HEK293T (cell line): ENCODE measurements at places on chromosomes 13 and 19.

- DNase-seq: no peak
Measured at GRCh38 chr13:113596321-113597200, 12.0 kb downstream of the TFDP1 start.

DNA sequence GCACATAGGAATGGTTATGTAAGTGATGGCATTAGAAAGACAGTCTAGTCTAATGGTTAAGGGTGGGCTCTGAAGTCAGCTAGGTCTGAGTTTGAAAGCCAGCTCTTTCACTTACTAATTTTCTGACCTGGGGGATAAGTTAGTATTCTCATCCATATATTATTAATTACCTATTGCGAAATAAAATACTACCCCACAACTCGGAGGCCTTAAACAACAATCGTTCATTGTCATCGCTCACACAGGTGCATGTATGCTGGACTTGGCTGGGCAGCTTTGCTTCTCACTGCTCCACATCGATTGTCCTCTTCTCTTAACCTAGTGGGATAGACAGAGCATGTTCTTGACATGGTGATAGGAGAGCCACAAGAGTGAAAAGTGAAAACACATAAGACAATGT is 54.7 kb downstream of the TNFSF11 start:
- no peak for DNase-seq

GRCh38 chr13:66659286-66659685 is 570.9 kb downstream of the PCDH9 start:
- no peak for DNase-seq

GRCh38 chr13:97660594-97661260 is 226.8 kb downstream of the RAP2A start:
- DNase-seq: no peak

GRCh38 chr19:1130771-1131717 is 27.2 kb downstream of the GPX4 start:
- DNase-seq: no peak

DNA sequence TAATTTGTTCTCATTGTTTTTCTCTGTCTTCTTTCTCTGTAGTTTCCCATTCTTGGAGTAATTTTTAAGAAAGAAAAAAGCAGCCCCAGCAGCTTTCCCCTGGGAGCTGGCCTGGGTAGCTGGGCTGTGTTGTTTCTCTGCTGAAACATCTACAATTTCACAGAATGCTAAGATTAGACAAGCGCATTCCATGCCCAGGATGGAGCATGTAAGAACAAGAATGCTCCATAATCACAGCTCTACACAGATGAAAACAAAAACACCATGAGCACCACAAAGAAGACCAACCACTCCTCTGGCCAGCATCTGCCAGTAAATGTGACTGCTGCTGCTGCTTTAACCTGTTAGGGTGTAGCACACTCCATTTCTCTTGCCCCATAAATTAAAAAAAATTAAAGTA is 239.2 kb upstream of the SLITRK1 start:
- DNase-seq: no peak

- no peak for DNase-seq
Measured at GRCh38 chr19:7815325-7815724, 14.7 kb upstream of the EVI5L start.

- DNase-seq: peak; percentile 53
Measured at GRCh38 chr19:10517361-10517759, at the start of gene S1PR5. S1PR5 (minus strand) TSS chr19:10517447; CDS start chr19:10515011, 2,436 bp downstream.

GRCh38 chr13:25660996-25661395 is 289.2 kb downstream of the ATP8A2 start:
- no peak for DNase-seq

DNA sequence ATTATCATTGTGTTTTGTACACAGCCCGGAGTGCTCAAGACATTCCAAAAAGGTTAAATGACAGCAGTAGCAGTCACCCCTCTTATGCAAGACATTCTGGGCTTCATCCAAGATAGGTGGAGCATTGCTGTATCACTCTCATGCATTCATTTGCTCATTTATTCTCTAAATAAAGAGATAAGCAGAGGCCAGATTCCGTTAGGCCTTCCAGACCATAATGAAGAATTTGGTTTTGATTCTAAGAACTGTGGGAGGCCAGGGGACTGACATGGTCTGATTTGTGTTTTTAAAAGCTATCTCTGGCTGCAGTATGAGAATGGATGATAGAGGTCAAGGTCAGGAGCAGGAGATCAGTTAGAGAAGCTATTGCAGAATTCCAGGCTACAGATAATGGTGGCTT is 145.8 kb downstream of the KCNRG start:
- no peak for DNase-seq

DNA sequence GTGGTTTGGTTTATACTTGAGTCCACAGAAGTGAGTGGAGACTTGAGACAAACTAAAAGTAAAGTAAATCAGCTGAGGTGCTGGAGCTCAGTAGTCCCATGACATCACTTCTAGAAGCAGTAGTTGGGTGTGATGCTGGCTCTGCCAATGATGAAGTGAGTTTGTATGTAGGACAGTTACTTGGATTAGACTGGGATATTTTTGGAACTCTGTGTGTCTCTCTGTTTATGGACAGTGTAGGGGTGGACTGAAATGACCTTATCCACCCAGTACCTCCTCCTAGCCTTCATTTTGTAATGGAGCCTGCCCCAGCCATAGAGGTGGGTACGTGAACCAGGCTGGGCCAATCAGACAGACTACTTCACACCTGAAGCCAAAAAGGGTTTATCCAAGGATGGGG is 52.2 kb downstream of the POLR1D start:
- DNase-seq: no peak

DNA sequence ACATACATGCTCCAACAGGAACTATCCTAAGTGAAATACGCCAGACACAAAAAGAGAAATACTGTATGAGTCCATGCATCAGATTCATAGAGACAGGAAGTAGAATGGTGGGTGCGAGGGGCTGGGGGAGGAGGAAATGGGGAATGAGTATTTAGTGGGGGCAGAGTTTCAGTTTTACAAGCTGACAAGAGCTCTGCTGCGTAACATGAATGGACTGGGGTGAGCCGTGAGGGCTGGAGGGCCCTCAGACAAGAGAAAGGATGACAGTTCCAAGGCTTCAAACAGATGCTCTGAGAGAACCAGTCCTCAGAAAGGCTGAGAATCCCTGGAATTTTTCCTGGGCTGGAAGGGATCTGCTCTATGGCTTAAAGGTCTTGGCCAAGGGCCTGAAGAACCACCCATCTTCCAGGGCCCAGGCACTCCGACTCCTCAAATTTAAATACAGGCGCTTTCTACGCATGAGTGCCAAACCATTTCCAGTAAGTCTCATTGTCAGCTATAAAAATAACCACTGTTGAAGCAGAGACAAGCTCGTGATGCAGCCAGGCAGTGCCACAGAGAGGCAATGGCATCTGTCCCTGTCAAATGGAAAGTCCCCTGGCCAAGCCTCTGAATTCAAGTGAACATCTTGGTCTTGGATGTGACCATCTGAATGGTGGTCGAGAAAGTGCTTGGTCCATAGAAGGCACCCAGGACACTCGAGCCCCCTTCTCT is 17.5 kb downstream of the KLF2 start:
- DNase-seq: no peak

DNA sequence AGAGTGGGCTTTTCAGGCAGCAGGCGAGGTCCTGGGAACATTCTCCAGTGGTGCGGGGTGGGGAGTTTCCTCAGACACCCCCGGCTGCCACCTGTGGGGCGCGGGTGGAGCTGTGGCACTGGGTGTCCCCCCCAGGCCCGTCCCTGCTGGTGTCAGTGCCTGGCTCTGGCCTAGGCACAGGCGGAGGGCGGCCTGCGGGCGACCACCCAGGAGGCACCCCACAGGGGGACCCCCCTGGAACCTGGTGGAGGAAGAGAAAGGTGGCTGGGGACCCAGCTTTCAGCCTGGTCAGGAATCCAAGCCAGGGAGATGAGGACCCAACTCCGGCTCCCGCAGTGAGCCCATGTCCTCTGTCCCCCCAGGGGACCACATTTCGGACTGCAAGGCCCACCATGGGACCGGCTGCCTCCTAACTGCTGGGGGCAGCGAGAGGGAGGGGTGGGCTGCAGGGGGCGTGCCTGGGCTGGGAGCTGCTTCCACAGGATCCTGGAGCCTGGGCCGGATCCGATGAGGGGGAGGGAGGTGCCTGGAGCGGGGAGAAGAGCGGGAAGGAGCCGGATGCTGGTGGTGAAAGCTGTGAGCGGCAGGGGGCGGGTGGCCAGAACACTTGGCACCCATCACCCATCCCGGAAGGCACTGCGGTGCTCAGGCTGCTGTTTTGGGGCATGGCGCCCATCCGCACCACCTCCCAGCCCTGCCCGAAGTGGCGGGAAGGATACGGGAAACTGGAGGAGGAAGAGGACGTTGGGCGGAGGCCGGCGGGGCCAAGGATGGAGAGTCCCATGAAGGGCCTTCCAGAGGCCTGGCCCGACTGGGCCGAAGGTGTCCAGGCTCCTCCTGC is 5.5 kb upstream of the CTXN1 start:
- no peak for DNase-seq

DNA sequence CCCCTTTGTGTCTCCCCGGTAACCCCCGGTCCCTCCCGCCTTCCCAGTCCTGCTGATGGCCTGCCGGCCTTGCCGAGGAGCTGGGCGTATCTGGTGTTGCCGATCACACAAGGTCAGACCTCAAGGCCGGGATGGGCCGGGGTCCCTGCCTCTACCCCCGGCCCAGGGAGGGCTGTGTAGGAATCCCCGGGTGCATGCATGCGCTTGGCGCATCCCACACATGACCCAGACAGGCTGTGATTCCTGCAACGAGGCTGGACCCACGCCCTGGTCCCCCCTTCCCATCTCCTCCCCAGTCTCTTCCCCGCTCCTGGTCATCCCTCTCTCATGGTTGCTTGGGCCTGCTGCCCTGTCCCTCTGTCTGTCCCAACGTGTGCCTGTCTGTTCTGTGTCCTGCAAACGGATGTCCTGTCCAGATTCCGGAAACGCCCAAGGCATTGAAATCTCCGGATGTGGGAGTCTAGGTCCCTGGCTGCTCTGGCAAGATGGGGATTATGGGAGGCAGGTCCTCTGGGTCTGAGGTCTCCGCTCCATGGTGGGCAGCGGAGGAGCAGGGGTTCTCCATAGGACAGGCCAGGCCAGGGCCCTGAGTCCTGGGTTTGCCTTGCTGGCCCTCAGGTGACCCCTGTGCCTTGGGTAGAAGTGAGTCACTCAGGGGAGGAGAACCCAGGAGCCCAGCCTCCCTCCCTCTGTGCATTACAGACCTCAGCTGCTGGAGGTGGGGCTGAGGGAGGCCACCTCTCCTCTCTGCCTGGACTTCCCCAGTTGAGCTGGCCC is 1.6 kb downstream of the PKN1 start:
- no peak for DNase-seq

DNA sequence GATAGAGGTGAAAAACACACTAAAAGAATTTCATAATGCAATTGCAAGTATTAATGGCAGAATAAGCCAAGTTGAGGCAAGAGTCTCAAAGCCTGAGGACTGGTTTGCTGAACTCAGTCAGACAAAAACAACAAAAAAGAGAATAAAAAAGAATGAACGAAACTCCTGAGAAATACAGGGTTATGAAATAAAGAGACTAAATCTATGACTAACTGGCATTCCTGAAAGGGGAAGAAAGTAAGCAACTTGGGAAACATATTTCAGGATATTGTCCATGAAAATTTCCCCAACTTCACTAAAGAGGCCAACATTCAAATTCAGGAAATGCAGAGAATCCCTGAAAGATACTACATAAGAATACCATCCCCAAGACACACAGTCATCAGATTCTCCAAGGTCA is 47.8 kb downstream of the UBL3 start:
- DNase-seq: no peak

GRCh38 chr13:102039264-102039663 is 362.6 kb downstream of the FGF14 start:
- no peak for DNase-seq

DNA sequence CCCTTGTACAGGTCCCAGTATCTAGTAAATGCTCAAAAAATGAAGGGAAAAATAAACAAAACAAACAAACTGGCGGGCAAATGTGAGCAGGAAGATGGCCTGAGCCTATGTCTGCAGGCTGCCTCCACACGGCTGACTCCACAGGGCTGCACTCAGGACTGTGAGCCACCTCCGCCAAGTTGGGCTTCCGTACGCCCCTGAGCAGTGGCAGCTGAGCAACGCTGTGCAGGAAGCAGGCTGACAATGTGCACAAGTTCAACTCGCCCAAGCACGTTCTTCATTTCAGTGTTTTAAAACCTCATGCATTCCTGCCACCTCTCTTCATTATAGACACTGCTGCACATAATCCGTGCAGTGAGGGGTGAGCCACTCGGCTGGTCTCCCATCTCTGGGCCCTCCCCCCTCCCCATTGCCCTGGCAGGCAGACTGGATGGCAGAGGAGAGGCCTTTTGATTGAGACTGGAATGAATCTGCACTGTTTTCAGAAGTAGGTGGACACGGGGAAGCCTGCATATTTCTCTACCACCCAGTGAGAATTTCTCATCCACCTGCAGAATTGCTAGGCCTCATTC is 915.3 kb downstream of the UQCRFS1 start:
- no peak for DNase-seq

DNA sequence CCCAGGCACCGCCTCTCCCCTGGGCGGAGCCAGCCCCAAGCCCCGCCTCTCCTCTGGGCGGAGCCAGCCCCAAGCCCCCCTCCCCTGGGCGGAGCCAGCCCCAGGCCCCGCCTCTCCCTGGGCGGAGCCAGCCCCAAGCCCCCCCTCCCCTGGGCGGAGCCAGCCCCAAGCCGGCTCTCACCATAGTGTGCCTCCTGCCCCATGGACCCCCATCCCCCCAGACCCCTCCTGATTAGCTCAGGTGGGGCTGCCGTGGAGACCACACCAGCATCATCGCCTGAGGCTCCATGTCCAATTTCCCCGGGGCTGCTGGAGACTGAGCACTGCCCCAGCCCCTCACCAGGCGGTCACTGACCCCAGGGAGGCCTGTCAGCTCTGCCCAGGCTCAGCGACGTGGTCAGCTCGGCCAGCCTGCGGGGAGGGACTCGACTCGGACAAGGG is 4.2 kb upstream of the MADCAM1 start:
- DNase-seq: peak; percentile 60

DNA sequence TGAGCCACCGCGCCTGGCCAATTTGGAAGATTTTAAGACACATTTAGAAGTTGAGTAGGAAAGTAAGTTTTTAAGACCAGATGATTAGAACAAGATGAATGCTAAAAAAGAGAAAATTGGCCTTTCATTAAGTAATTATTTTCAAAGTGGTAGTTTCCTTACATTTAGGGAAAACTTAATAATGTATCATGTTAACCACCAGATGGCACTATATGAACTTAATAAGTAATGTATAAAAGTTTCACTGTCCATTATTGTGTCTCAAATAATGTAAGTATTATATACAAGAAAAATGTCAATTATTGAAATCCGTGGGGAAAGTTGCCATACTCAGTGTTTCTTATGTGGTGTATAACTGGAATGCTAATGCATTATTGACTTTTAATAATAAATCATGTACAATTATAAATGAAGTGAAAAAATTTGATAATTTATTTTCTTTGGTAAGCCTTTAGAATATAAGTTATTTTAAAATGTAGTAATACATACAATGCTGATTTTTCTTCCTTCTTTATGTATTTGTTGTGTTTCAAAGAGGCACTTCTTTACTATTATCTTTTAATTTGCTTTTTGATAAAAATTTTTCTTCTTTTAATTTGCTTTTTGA is 29.2 kb downstream of the COG6 start:
- DNase-seq: peak; percentile 8
